ENCODE measurements at places on chromosomes 13 and 19.

DNA sequence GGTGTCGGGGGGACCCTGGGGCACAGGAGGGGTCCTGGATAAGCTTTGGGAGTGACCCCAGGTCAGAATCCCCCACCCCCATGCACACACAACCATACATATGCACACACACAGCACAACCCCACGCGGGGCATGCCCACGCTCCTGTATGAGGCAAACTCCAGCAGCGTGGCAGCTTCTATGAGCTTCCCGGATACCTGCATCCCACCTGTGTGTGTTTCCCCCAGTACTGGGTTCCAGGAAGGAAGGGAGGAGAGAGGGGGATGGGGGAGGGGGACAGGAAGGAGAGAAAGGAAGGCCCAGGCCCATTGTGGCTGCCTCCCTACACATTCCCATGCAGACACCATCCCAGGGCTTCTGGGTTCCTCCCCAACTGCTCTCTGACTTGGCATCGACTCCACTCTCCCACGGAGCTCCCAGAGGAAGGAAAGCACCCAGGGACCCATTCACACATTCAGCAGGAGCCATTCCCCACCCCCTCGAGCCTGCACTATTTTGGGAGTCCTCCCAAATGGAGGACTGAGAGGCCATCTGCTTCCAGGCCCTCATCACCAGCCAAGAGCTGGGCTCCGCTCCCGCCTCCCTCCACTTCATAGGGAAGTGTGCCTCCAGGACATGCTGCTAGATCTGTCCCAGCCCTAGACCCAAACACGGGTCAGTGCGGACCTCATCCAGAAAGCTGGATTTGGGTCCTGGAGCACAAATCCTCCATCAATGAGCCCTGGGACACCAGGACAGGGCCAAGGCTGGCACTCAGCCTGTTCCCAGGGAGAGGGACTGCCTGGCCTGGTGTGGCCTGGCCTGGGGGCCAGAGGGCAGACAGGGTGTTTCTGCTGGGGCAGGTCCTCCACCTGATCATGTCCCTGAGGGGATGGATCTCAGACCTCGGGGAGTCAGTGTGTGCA is 13.2 kb downstream of the PRR36 start:
- no peak for DNase-seq

GRCh38 chr19:13051557-13052165 is 51.0 kb downstream of the LYL1 start:
- DNase-seq = no peak

DNA sequence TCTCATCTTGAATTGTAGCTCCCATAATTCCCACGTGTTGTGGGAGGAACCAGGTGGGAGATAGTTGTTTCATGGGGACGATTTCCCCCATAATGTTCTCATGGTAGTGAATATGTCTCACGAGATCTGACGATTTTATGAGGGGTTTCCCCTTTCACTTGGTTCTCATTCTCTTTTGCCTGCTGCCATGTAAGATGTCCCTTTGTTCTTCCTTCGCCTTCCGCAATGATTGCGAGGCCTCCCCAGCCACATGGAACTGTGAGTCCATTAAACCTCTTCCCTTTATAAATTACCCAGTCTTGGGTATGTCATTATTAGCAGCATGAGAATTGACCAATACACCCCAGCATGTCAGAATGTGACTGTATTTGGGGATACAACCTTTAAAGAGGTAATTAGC is 3.9 kb upstream of the FPR1 start:
- DNase-seq = no peak

DNA sequence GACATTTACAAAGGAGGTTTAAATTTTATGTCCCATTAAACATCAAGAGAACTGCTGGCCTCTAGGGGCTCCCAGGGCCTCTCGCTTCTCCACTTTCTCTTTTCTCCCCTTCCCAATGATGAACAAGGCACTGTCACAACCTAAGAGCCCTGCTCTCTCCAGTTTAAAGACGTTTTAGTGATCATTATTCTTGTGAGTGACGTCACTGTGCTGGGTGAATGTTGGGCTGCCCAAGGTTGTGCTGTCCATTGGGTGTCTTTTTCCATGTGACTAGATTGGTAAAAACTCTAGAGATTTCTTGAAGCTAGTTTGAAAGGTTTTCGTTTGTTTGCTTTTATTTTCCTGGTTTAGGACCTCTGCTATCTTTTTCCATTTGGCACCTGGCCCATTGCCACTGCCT is 602.6 kb downstream of the PCDH9 start:
- DNase-seq = no peak

DNA sequence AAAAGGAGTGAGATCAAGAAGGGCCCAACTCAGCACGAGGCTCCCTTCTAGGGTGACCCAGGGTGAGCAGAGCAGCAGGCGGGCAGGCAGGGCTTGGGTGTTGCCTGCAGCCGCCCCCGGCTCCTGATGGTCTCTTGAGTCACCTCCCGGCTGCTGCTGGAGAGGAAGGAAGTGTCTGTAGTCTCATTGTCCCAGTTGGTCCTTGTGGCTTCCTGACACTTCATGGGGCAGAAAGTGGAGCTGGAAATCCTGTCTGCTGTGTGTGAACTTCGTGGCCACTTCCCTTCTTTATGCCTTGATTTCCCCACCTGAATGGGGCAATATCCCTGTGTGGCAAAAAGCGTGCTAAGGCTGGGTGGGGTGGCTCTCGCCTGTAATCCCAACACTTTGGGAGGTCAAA is 2.5 kb downstream of the MAP1S start:
- DNase-seq = no peak

DNA sequence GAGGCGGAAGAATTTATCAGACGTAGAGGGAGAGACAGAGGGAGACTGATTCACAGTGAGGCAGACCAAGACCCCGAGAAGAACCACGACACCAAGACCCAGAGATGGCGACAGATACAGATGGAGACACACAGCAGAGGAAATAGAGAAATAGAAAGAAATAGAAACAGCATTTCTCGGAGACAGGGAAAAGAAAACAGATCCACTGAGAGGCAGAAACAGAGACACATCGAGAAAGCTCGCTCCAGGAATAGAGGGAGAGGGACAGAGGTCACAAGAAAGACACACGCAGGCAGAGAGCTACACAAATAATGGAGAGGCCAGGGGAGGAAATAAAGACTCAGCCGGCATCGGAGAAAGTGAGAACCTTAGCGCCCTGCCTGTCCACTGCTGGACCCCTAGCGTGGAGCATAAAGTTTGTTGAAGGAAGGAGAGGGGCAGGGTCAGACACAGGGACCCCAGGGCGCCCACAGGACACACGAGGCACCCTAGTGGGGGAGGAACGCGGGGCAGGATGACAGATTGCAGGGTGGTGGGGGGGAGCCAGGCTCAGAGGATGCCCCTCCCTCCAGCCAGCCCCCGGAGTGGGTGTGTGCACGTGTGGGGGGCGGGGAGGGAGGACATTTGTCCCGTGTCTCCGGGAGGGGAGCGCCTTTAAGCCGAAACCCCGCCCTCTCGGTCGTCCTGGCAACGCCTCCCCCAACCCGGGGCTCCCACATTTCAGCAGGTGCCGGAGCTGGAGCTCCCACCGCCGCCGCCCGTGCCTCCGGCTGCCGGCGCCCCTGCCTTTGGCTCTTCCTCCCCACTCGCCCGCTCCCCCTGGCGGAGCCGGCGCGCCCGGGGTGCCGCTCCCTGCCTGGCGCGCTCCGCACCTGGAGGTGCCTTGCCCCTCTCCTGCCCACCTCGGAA is at the start of gene PRKCG:
PRKCG (plus strand) TSS at position 716 of the 909 bp plus-strand sequence. CDS start 298 bp downstream, outside the sequence.
- no peak for DNase-seq

DNA sequence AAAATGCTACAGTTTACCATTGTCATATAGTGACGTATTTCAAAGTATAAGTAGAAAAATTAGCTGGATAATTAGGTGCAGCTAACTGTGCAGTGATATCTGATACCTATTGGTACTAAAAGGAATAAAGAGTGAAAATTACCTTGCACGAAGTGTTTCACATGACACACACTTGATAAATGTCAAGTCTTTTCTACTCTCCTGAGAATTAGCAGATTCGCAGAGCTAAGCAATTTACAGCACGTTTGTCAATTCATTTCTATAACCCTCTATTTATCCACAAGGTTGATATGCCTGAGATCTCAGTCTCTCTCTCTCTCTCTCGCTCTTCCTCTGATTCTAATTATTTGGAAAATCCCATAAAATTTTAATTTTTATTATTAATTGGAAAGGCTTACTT is 1109.0 kb downstream of the EFNB2 start:
- no peak for DNase-seq

- DNase-seq = no peak
Measured at GRCh38 chr13:47796816-47797215, 204.3 kb downstream of the SUCLA2 start.

All from activated T-cell treated with anti-CD3 and anti-CD28 coated beads for 24 hours (primary cell).